Femur (tissue), 1 donor: ENCODE measurements at places on chromosomes 11 and 22.

DNA sequence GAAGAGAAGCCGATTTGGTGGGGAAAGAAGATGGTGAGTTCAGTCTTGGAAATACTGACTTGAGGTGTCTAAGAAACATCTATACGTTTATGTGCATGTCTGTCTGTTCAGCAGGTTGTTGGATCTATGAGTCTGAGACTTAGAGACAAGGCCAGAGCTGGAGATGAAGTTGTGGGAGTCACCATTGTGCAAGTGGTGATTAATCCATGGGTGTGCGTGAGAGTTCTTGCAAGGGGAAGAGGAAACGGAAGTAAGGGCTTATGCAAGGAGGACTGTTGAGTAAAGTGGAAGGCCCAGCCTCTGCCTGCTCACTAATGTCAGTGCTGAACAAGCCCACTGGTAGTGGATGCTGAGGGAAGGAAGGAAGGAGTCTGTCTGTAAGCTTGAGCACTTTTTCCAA, 9.7 kb downstream of the TMEM45B start:
- peak; percentile 29 for DNase-seq

DNA sequence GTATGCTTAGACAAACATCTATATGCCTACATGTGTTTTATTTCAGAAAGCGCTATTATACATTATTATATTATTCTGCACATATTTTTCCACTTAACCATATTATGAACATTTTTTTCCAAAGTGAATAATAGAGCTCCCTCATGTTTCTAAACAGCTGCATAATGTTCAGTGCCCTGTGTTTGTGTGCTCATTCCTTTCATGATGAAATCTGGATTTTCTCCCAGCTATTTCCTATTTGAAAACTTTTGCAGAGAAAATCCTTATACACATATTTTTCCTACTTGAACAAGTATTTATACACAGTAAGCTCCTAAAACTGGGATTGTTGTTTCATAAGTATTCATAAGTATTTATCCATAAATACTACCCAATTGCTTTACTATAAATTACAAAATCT, 18.1 kb upstream of the RFPL2 start:
- DNase-seq, result no peak

GRCh38 chr11:78131956-78132355, 7.5 kb downstream of the ALG8 start:
- DNase-seq, result no peak

GRCh38 chr22:36243986-36244385, 4.7 kb upstream of the APOL2 start:
- no peak for DNase-seq

- peak; percentile 86 for DNase-seq
Measured at GRCh38 chr11:47373876-47374719, 4.2 kb downstream of the SPI1 start.

GRCh38 chr11:428295-428694, 13.5 kb upstream of the SIGIRR start:
- DNase-seq, result no peak

DNA sequence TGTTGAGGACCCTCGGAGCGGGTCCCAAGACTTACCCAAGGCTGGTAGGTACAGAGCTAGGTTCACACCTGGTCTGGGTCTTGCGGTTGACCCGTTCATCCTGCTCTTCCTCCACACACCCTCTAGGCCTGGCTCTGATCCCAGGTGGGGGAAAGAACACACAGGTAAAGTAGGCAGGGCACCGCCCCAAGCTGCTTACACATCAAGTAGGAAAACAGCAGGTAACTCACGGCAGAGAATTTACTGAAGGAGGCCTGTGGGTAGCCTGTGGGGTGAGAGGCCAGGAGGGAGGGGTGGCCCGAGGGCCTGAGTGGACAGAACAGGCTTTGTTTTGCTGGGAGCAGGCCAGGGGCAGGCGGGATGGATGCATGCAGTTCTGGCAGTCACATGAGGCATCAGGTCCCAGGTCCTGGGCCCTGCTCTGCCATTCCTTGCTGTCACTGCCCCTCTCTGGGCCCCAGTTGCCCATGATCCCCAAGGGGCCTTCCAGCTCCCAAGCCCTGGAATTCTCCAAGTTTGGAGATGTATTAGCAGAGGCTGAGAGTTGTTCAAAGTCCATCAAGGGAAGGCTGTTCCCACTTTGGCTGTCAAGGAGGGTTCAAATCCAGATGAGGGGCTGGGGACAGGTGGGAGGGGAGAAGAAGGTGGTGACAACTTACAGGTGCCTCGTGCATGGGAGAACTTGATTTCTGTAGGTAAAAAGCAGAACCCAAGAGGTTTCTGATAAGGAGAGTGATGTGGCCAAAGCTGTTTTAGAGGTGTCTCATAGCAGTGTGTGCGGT, 5.7 kb downstream of the TSKU start:
- peak; percentile 33 for DNase-seq

- no peak for DNase-seq
Measured at GRCh38 chr11:66346476-66347424, 679 bp downstream of the B4GAT1 start.

- peak; percentile 88 for DNase-seq
Measured at GRCh38 chr11:122202951-122203456, 87.0 kb upstream of the BLID start.

- peak; percentile 70 for DNase-seq
Measured at GRCh38 chr11:75468534-75469340, 35.7 kb upstream of the KLHL35 start.

- DNase-seq, result no peak
Measured at GRCh38 chr11:8577791-8578581, 16.0 kb downstream of the STK33 start.
